Lung microvascular endothelial cell (primary cell): ENCODE measurements at places on chromosomes 11 and 22.

DNA sequence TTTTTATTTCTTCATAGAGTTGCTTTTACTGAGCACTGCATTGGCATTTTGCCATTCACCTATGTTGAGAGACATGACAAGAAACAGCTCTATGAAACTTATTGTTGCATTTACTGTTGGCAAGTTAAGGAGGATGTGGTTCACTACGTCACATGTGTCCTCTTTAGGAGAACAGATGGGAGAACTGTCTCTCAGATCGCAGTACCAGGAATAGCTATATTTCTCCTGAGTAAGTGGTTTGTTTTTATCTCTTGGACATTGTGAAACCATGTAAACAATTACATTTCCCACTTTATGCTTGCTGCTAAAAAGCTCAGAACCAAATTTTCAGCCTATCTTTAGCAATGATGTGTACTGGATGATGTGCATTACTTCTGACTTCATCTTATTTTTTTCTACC is 34.8 kb upstream of the PSMA1 start:
- DNase-seq: no peak

DNA sequence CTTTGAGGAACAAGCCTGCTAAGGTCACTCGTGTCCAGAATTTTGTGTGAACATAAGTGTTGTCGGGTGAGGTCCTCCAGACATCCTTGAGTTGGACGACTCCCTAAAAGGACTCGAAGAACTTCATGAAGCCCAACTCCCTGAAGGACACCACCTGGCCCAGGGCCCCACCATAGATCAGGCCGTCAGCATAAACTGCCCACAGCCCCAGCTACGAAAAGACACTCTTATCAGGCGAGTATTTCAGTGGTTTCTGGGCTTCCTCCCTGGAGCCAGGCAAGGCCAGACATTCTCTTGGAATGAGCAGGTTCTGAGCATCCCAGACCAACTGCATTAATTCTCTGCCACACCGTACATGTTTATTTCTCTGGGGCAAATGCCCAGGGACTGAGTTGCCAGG is 170.1 kb downstream of the IGLL1 start:
- no peak for DNase-seq

GRCh38 chr22:17302616-17303015 is 66.6 kb upstream of the CECR2 start:
- no peak for DNase-seq

DNA sequence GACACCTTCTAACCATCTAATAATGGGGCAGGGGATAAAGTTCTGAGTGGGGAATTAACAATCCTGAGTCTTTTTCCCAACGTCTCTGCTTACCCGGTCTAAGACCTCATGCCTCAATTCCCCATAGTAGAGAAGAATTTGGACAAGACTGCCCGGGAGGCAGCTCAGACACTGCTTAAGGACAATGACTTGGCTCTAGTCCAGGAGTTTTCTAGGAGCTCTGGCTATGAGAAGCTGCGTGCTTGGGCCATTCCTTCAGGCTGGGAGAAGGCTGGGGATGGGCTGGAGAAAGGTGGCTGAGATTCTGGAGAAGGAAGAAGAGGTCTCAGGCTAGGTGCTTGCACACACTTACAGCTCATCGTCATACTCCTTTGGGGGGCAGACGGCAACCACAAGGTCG is 19.8 kb upstream of the ABCC8 start:
- DNase-seq: no peak

GRCh38 chr11:86644291-86644690 is 28.1 kb downstream of the ME3 start:
- DNase-seq: peak; percentile 80

DNA sequence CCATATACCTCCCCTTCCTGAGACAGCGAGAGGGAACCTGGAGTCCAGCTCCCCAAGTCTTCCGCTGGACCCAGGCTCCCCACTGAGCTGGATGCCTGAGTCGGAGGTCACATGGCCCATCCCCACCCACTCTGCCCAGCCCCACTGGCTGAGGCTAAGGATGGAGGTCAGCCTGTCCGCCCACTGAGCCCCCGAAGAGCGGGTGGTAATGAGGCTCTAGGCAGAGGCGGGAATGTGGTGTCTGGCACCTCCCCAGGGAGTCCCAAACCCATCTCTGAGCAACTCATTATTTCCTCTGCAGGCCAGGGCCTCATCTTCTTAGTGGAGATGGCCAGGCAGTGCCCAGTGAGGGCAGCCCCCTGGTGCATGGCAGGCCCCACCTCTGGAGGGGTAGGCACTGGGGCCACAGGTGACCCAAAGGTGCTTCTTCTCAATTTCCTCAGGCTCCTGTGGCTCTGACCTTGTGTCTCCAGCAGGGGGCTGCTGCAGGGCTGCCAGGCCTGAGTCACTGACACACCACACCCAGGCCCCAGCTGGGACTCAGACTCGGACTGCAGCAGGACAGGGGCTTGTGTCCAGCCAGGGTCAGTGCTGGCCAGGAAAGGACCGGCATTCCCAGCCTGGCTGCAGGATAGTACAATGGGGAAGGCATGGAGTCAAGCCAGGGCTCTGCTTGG is 10.2 kb upstream of the PDE2A start:
- peak; percentile 77 for DNase-seq

DNA sequence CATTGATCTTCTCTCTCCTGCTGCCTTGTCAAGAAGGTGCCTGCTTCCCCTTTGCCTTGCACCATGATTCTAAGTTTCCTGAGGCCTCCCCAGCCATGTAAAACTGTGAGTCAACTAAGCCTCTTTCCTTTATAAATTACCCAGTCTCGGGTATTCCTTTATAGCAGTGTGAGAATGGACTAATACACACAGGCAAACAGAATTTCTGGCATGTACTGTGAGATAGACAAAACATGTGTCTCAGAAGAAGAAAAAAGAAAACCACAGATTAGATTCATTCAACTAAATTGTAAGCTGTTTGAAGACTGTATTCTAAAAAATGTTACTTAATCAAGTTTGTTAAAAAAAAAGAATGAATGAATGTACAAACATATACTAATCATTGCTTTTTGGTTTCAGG is 1.5 kb upstream of the MMP20 start:
- DNase-seq: no peak

GRCh38 chr11:80559942-80560341 is 1119.1 kb upstream of the TENM4 start:
- no peak for DNase-seq

GRCh38 chr11:93330446-93330984 is at the start of gene DEUP1:
Gene DEUP1, plus strand, starts transcription at chr11:93330742. Its CDS starts 1,518 bp downstream, at chr11:93332260.
- peak; percentile 5 for DNase-seq

- no peak for DNase-seq
Measured at GRCh38 chr11:88275636-88276035, 61.9 kb downstream of the CTSC start.

DNA sequence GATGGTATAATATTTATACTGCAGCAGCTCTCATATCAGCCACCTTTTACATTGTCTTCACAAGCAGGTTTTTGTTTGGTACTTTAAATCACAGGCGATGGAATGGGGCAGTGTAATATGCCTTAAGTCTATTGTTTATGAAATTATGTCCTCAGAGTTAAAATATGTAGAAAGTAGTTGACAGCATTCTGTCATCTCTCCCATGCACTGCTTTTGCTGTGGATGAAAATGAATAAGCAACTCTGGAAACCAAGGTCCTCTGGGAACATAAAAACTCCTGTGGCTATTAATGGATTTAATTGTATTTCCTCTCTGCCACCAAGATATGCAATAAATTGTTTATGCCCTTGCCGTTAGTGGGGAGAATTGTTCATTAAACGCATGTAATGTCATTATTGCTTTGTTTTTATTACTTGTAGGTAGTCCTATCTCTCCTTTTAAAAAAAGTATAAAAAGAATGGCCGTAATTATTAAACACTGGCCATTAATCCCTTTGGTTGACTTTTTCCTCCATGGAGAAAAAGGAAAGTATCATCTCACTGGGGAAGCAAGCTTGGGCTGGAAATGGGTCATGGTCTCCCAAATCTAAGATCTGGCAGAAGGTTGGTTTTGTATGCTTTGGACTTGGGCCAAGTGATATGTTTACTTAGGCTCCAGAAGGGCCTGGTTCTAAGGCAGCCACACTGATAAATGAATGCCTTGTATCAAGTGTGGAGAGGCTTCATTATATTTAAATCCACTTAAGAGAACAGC is 13.1 kb downstream of the PACS1 start:
- no peak for DNase-seq

DNA sequence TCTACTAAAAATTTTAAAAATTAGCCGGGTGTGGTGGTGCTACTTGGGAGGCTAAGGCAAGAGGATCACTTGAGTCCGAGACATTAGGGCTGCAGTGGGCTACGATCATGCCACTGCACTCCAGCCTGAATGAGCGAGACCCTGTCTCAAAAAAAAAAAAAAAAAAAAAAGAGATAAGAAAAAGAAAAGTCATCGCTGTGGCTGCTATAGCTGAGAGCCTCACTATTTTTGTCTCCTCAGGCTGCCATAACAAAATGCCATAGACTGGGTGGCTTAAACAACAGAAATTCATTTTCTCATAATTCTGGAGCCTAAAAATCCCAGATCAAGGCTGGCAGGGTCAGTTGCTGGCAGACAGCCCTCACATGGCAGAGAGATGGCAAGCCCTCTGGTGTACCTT is 30.1 kb upstream of the DEPDC7 start:
- no peak for DNase-seq

DNA sequence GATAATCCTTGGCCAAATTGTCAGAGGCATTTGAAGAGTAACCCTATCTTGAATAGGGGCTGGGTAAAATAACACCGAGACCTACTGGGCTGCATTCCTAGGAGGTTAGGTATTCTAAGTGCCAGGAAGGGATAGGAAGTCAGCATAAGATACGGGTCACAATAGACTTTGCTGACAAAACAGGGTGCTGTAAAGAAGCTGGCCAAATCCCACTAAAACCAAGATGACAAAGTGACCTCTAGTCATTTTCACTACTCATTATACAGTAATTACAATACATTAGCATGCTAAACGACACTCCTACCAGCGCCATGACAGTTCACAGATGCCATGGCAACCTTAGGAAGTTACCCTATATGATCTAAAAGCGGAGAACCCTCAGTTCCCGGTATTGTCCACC is 964 bp upstream of the REXO2 start:
- no peak for DNase-seq

DNA sequence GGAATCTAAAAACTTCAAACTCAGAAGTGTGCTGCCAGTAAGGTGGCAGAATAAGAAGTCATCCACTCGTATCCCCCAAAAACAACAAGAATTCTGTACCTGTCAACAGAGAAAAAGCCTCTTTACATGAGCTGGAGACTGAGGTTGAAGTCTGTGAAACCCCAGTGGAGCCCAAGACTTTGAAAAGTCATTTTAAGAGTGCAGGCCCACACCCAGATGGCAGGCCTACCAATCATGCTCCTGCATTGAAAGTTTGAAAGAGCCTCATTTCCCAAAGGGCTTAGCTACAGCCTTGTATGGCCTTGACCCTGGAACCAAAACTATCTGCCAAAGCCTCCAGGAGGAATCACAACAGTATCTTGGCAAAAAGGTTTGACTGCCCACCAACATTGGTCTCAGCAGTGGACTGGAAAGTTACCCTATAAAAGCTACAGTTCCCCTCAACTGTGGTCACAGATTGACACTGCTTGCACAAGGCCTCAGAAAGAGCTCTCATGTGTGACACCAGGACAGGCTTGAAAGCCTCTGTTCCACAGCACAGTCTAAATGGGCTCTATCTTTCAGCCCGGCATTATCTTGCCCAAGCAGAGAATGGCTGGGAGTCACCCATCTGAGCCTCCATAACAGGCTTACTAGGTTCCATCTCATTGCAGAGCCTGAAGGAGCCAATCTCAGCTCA is 47.7 kb downstream of the SLC22A9 start:
- DNase-seq: no peak

DNA sequence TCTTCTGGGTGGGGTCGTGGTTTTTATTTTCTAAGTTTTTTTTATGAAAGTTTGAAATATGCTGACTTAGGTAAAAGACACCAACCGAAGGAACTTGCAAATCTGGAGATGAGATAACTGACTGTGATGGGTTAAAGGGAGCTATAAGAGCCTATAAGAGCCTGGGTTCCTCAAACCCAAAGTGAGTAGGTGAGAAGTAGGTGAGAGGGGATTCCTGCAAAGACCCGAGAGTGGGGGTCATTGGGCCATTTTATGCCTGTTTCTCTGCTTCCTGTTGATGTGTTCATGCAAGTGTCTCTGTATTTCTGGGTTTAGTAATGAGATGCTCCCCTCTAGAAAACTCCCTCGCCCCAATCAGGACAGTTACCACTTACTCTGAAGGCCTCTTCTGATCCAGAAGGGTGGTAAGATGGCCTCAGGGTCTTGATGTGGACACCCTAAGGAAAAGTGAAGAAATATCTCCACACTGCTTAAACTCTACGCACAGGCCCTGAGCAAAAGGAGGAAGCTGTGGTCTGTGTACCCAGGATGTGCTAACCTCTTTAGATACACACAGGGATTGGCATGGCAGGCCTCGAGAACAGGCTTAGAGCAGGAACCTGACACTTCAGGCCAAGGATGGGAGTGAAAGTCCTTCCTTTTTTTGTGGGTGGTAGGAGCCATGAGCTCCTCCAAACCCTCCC is 1.8 kb downstream of the FLI1 start:
- DNase-seq: peak; percentile 49

DNA sequence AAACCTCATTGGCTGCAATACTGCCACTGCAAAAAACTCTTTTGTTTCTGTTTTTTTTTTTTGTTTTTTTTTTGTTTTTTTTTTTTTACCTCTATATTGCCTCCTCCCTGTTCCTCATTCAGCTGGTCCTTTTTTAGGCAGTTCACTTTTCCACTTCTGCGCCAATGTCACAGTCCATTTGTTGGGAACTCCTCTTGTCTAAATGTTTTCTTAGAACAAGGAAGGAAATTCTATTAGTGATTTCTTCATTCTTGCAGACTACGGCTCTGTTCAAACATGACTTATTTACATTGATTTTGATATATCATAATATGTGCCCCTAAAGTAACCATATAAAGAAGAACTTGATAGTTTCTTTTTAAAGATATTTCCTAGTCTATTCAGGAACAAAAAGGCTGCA is 2.9 kb downstream of the FAM118B start:
- DNase-seq: no peak

DNA sequence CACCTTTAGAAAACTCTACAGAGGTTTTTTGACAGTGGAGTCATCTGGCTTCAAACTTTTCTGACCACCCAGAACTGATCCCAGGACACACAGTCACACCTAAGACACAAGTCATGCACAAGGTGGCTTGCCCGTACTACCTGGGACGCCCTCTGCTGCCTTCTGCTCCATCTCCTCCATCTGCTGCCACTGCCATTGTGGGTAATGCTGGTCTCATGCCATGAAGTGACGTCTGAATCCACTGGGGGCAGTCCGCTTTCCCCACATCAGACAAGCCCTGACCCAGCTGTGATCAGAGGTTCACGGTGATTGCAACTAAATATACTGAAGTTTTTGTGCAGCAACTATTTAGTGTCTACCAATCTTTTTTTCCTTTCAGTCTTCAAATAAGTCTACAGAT is 5.4 kb upstream of the NDUFS8 start:
- DNase-seq: no peak
